Left cardiac atrium (tissue), 4 donors: ENCODE measurements at places on chromosomes 13 and 19. TPM values are rescaled to one million over a fixed set of nuclear protein-coding genes. Genes with fewer than 3 reads are reported as not detected.

- DNase-seq: no peak
These were observed 748 bp upstream of the ZNF552 start for GRCh38 chr19:57815247-57816075.

DNA sequence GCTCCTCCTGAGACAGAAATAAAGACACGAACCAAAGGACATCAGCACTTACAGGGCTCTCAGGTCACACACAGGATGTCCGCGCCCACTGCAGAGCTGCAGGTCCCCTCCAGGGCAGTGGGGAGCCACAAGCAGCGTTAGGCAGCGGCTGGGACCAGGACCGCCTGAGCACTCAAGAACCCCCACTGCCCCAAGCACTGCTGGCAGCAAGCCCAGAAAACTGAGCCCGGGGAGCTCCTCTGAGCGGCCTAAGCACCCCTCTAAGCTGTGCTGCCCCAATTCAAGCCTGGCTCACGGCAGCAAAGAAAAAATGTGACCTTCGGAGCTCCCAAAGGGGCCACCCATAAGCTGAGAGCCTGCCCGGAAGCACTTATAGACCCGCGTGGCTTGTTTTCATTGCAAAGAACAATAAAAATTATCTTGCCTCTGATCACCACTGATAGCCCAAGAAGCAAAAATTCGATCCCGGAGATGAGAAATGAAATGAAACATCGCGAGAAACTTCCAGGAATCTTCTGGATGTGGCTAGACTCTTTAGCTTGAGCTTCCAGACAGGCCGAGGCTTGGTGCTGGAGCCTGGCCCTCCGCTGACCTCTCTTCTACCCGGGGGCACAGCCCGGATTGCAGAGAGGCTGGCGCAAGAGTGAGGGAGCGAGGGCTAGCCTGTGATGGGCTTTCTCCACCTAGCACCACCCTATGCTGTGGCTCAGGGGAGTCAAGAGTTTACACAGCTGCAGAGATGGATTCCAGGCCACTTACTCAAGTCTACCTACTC is 6.3 kb downstream of the DPP9 start:
- DNase-seq: no peak

GRCh38 chr13:50932091-50932490 is 22.5 kb downstream of the RNASEH2B start:
- no peak for DNase-seq

DNA sequence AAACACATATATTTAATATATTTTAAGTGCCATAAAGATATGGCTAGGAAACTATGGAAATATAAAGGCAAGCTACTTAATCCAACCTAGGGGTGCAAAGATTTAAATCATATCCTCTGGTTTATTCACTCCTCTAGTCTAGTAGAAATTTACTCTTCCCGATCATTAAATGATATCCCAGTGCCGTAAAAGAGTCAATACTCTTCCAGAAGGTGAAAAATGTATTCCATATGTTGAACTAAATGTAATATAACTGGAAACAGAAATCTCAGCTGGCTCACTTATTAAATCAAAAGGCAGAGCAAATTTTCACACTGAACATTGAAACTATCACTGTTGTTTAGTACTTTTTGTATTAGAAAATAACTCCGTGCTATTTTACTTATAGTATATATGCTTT is 11.1 kb downstream of the MAB21L1 start:
- no peak for DNase-seq

DNA sequence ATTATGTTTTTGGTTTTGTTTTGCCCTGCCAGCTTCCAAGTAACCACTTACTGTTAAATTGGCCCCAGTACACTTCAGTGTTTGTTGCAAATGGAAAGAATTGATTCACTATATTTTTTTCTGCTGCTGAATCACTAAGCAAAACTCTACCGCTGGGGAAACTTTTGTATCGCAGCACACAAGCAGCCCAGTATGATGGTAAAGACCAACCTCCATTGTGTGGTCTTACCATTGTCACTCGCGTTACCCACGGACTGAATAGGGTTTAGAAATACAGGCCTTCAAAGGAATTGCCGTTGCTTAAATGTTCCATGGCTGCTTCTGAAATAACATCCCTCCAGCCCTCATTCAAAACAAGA is 7.9 kb downstream of the SPATA13 start:
- DNase-seq: no peak

DNA sequence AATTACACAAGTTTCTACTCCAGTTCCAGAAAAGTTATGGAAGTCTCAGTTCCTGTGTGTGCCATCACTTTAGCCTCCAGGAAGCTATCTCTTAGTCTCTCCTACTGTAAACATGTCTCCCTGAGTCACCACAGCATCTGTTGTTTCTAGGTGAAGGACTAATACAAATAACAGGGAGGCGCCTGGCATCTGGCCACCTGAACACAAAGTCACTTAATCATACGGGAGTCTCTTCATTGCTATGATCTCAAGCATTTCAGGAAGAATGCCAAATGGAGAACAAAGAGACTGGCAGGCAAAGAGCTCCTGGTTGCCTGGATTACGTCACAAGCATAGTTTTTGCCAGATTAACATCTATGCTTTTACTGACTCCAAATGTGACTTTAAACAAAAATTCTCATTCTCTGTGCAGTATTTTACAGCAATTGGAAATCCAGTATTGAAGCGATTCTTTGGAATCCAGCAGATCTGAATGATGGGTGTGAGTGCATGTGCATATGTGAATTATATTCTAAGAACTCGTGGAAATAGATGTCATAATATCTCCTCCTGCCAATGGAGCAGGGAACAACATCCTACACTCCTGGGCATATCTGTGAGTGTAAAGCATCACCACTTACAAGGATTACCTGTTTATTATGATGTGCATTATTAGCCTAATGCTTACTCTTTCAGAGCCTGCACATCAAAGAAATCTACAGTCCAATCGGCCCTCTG is 572.8 kb downstream of the PCDH9 start:
- peak; percentile 77 for DNase-seq

- no peak for DNase-seq
These were observed 840.1 kb upstream of the SLITRK5 start for GRCh38 chr13:86831084-86831483.

GRCh38 chr13:40522282-40522681 is 144.2 kb downstream of the FOXO1 start:
- DNase-seq: no peak

GRCh38 chr19:35732540-35733179 is 9.6 kb downstream of the IGFLR1 start:
- peak; percentile 20 for DNase-seq

DNA sequence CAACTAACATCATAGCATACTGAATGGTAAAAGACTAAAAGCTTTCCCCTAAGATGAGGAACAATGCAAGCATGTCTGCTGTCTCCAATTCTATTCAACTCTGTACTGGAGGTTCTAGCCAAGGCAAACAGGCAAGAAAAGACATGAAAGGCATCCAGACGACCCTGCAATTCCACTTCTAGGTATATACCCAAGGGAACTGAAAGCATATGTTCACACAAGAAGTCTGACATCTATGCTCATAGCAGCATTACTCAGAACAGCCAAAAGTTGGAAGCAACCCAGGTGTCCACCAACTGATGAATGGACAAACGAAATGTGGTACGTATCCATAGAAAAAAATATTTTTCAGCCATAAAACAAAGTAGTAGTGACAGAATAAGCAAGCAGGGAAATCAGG is 39.1 kb downstream of the PEPD start:
- DNase-seq: no peak

DNA sequence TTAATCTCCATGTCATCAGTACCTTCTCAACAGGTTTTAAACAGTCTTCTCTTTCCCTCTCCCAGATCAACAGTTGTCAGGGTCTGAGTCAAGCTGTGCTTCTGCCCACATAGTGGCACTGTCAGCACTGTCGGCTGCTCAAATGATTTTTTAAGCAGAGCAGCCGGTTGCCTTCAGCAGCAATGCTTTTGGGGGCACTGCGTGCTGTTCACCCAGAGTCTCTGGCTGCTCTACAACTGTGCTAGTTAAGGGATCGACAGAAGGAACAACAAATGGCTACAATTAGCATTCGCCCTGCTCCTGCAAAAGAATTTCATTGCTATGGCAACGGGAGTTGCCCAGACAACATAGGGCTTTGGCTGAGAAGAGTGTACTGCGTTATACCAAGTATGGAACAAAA is 412.9 kb downstream of the DIAPH3 start:
- DNase-seq: no peak

GRCh38 chr13:113854238-113855011 is 9.5 kb downstream of the GAS6 start:
- no peak for DNase-seq

DNA sequence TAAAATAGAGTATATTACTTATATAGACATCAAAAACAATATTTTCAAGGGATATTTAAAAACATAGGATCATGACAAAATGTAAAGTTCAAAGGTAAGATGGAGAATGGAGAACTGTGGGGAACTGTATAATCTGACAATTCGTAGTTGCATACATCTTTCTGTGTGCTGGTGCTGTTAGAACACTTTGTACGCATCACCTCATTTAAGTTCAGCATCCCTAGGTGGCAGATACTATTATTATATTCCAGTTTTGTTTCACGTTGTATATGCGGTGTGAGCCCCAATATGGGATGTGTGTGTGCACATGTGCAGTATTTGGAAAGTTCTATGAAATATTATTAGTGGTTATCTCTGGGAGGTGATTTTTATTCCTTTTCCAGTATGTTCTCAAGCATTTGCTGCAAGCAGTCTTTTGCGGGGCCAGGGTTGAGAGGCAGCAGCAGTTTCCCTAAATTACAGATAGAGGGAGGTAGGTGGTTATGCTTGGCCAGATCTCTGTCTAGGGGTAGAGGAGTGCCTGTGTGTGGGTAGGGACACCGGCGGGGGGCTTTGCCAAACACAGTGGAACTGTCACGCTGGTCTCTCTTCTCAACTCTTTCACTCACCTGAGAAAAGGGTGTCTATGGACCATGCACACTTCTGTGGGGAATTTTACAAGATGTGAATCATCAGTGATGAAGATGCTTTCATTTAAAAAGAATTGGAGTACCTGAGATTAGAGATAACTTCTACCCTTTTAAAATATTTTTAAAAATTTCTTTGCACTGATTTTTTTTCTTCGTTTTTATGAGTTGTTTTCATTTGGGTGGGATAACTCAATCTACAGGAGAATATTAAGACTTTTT is 55.6 kb upstream of the ALOX5AP start:
- DNase-seq: no peak

DNA sequence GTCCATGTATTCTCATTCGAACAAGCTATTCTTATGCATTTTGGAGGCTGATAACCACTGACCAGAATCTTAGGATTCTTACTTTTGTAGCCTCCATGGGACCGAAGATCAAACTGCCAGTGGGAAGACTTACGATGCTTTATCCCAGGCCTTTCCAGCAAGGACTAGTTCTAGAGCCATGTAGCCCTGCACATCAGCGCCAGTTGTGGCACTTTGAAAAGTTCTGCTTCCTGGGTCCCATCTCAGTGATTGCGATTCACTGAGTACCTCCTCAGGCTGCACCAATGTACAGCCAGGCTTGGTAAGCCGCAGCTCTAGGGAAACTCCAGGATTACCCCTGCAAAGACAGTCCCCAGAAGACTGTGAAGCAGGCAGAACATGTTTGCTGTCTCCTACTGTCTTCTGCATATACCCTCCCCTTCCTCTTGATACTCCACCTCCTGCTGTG is 18.9 kb upstream of the ENOX1 start:
- DNase-seq: no peak

GRCh38 chr19:54606891-54607784 is 13.7 kb downstream of the LILRA1 start:
- peak; percentile 35 for DNase-seq

DNA sequence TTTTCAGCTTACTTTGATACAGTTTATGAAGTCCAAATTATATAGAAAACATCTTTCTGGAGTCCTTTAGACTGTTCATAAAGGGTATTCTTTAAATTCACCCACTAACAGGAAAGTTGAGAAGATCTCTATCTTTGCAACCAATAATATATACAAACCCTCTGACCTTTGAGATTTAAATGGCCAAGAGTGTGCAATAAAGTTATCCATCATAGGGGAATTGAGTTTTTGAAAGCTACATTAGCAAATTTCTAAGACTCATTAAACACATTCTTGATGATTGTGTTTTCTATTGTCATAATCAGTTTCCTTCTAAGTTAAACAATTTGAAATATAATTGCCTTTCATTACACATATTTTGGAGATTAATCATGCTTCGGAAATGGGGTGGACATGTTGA is 15.9 kb downstream of the FLT1 start:
- no peak for DNase-seq

DNA sequence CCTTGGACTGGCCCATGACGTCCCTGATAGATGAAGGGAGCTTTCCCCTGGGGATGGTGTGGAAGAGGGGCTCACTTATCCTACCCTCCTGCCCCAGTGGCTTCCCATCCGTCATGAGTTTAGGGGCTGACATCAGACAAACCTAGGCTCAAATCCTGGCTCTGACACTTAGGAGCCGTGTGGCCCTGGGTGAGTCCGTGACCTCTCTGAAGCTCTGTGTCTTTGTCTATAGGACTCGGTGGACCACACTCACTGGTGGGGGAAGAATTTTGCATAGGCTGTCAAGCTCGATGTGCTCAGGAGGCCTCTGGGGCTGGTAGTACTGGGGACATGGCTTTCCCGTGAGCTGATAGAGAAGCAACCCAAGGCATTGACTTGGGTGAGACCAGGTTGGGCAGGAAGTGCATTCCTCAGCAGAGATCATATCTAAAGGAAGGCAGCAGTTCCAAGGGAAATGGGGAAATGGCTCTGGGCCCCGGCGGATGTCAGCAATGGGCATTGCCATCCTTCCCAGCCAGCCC is 17.4 kb upstream of the AP1M2 start:
- peak; percentile 52 for DNase-seq

- DNase-seq: no peak
These were observed 16.5 kb upstream of the RNF17 start for GRCh38 chr13:24747248-24748060.

Gene ZNF284
- 1.9 TPM for total RNA-seq

Gene FBL
- 87.7 TPM for total RNA-seq

Gene CBY2
- not detected for total RNA-seq
